NCI-H187 (cell line): ENCODE measurements at places on chromosomes 12 and 14.

- no peak for DNase-seq
Measured at GRCh38 chr14:59850458-59850857, 20.1 kb downstream of the RTN1 start.

GRCh38 chr12:48788854-48789775 is at the start of gene ADCY6:
Gene ADCY6 (minus strand): TSS chr12:48789089. CDS start chr12:48783434, 5,655 bp downstream.
- DNase-seq = no peak

DNA sequence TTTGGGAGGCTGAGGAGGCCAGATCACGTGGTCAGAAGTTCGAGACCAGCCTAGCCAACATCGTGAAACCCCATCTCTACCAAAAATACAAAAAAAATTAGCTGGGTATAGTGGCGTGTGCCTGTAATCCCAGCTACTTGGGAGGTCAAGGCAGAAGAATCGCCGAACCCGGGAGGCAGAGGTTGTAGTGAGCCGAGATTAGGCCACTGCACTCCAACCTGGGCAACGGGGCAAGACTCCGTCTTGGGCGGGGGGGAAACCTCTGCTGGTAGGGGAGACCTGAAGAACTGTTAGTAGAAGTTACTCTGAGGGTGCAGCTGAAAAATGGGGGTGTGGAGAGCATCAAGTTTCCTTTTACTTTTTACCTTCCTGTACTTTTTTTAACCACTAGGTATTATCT is 2.2 kb upstream of the LRP1 start:
- no peak for DNase-seq

DNA sequence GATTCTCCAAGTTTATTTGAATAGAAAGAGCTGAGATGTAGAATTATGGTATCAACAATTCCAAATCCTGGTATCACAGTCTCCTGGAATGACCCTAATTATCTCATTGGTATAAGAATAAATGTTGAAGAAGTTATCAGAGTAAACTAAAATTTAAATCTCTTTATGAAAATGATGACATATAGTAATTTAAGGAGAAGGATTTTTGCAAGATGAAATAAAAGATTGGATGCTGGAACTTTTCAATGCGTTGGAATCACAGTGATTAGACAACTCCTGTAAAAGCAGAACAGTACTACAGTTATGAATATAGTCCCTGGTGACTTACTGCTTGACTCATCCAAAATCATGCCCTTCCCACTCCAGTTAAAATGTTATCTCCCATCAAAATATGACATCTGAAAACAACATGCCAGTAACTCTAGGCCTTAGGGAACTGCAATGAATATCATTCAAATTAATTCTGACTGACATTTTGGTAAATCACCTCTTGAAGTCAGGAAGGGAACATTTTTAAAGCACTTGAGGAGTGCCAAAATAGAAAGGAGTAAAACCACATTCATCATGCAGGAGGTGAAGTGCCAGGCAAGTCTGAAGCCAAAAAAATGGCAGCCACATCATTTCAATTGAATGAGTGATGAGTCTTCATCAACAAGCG is 197.8 kb upstream of the PRKD1 start:
- DNase-seq = peak; percentile 1

- no peak for DNase-seq
Measured at GRCh38 chr12:67651132-67651695, 2.7 kb downstream of the DYRK2 start.

DNA sequence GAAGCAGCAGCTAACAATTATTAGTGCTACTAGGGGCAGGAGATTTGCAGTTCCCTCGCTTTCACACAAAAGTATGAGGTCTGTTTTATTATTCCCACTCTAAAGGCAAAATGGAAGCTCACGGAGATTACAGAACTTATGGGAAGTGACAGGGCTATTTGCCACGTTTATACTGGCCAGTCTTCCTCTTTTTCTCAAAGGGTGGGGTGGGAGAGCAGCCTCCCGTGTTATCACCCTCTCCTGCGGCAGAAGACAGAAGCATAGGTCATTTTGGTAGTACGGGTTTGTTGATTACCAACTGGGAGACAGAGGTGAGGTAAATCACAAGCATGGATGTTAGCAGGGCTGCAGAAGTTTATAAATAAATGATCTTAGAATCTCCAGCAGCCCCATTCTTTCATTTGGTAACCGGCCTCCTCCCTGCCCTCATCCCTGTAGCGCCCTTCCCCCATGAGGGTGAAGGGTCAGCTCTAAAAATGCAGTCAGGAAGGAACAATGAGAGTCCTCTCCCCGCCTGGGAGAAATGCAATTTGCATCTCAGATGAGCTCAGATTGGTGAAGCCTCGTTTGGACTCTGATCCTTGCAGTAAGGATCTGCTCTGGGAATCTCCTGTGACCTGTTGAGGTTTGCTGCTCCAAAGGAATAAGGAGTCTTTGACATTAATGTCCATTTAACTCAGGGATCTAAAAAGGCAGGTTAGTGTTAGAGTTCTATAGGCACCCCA is 44.7 kb upstream of the SINHCAF start:
- DNase-seq = no peak

DNA sequence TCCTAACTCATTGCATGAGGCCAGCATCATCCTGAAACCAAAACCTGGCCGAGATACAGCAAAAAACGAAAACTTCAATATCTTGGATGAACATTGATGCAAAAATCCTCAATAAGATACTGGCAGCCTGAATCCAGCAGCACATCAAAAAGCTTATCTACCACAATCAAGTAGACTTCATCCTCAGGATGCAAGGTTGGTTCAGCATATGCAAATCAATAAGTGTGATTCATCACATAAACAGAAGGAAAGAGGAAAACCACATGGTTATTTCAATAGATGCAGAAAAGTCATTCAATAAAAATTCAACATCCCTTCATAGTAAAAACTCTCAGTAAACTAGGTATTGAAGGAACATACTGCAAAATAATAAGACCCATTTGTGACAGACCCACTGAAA is 56.5 kb upstream of the PPFIA2 start:
- DNase-seq = no peak
